ENCODE measurements at places on chromosomes 2 and 18.
A peak's percentile ranks its signal among the peaks of the same experiment; 100 is the strongest.

- peak; percentile 42 for DNase-seq
Measured at GRCh38 chr2:218290316-218291261, 1.7 kb downstream of the TMBIM1 start.

DNA sequence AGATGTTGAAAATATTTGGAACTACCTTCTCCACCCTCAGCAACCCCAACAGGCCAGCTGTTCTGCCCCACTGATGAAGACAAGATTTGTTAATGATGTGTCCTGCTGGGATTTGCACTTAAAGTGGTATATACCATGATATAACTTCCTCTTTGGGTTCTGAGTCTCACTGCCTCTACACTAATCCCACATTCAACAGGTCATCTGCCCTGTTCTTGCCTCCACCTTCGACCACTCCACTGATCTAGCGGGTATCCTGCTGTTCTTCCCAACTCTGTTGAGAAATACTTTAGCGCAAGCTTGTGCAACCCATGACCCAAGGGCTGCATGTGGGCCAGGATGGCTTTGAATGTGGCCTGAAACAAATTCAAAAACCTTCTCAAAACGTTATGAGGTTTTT lies 72.7 kb downstream of the LRP1B start:
- DNase-seq = no peak

GRCh38 chr2:128154225-128154624 lies 63.2 kb downstream of the UGGT1 start:
- DNase-seq = no peak

- DNase-seq = no peak
Measured at GRCh38 chr2:9158786-9159779, 47.5 kb upstream of the ASAP2 start.

DNA sequence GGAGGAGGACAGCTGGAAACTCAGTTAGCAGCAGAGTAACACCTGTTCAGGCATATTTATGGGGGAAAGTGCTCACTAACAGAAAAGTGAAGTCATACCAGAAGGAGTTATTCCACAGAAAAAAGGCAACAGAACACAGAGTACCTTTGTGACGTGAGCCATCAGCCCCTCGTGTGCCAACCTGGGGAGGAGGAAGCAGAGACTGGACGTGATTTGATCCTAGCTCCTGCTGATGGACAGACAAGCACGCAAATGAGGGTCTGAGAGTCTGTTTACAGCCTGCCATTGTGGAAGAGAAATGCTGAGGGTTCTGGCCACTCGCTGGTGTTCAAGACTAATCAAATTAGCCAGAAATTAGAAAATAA lies 120.7 kb downstream of the ZNF521 start:
- DNase-seq = no peak

- no peak for DNase-seq
Measured at GRCh38 chr18:41973983-41974382, 18.9 kb downstream of the PIK3C3 start.

DNA sequence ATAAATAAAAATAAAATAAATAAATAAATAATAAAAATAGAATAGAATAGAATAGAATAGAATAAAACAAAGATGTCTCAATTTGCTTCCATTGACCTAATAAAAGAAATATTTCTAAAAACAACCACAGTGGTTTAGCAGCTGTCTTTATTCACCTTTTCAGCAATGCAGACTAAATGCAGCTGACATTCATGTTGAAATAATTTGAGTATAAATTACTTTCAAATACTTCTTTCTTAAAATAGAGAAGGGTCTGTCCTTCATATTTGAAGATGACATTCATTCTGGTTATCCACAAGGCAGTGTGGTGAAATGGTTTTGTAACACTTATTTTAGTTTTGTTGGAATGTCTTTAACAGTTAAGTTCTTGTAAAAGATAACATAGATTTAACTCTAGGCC lies 469.4 kb downstream of the IRS1 start:
- DNase-seq = no peak

DNA sequence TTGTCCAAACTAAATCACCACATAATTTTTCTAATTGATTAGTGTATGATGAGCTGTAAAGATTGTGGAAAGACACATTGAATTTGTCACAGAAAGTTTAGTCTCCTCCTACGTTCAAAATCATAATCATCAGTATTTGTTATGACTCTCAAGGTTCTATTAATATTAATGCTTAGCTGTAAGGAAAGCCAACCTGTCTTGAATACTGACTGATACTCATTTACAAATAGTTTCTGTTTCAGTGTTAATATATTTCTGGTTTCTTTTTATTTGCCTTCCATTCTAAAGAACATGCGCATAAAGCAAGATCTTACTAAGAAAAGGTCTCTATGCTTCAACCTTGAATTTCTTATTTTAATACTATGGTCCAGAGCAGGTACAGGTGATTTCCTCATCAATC lies 55.1 kb downstream of the CPS1 start:
- no peak for DNase-seq

- DNase-seq = peak; percentile 28
Measured at GRCh38 chr2:86272111-86272510, 65.3 kb downstream of the REEP1 start.

DNA sequence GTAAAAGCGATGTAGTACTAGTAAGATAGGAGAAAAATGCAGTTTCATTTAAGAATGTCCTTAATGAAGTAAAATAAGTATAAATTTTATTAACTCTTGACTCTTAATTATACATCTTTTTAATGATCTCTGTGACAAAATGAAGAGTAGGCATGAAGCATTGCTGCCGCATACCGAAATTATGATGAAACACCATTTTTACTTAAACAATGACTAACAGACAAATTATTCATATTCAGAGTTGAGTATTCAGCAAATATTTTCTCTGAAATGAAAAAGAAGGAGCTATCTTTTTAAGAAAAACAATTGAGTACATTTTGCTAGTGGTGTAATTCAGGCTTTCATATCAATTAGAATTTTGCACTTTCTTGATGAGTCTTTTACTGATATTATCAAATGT lies 150.6 kb upstream of the DOCK10 start:
- no peak for DNase-seq

DNA sequence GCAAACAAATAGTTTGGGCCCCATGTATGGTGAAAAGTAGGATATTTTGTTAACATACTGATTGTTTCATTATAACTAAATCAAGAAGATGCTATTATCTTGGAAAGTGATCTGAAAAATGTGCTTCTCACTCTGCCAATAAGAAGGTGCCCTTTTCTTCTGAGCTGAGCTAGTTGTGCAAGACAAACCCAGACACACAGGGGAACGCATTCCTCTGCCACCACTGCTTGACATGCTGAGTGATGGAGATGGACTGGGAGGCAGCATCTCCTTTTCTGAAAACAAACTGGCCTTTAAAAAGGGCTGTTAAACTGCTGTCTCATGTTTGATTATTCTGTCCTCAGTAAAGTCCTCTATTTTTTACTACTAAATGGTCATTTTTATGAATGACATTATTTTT lies 1989.9 kb upstream of the CELF4 start:
- no peak for DNase-seq

DNA sequence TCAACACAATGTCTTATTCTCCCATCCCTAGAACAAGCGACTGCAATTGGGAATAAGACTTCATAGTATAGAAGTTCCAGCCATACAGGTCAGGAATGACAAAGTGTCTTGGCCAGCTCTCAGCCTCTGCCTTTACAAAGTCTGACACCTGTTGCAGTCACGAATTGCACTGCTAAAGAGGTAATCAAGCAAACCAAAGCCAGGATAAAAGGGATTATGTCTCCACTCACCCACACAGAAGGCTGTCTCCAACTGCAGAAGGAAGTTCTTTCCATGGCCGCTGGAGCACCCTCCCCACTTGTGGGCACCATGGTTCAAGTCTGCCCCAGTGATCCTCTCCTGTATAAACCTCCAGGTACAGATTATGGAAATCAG lies 114.8 kb upstream of the PKDCC start:
- no peak for DNase-seq

- DNase-seq = peak; percentile 0
Measured at GRCh38 chr18:36672437-36673344, 156.1 kb downstream of the TPGS2 start.

DNA sequence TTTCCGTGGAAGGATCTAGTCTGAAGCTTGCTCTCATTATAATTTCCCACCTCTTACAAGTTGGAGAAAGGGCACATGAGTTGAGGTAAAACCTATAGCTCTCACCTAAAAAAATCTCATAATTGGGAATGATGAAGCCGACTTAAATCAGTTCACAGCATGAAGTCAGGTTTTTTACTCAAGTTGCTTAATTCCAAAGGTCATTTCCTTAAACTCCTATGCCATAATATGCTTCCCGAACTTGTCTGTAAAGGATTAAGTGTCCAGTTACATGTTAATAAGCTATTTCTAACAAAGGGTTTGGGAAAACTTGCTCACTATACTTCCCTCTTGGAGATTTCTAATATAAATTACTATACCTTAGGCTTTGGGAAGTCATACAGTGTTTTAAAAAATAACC lies 481.2 kb downstream of the NUP35 start:
- DNase-seq = no peak

- DNase-seq = no peak
Measured at GRCh38 chr2:67848551-67849285, 214.1 kb downstream of the C1D start.

DNA sequence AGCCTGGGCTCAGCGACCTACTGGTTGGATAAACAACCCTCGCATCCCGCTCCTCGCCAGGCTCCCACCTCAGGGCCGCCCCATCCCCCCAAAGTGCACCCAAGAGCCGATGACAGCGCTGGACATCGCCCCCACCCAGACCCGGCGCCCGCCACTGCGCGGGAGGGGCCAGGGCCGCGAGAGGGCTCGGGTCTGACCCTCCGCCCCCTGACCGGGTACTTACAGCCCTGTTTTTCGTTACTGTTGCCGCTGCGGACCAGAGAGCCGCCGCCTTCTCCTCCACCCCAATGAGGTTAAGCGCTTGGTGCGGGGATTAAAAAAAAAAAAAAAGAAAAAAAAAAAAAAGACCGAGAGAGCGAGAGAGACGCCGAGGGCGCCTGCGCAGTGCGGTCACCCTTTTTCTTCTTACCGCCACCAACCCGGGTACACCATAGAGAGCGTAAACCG lies at the start of gene CLASP1:
CLASP1 (minus strand) TSS at position 314 of the 447 bp plus-strand sequence. CDS start 43,567 bp downstream, outside the sequence.
- DNase-seq = no peak

GRCh38 chr2:46996300-46996843 lies 80.8 kb upstream of the MCFD2 start:
- DNase-seq = no peak

- DNase-seq = peak; percentile 69
Measured at GRCh38 chr18:79790996-79791972, 6.5 kb upstream of the KCNG2 start.

DNA sequence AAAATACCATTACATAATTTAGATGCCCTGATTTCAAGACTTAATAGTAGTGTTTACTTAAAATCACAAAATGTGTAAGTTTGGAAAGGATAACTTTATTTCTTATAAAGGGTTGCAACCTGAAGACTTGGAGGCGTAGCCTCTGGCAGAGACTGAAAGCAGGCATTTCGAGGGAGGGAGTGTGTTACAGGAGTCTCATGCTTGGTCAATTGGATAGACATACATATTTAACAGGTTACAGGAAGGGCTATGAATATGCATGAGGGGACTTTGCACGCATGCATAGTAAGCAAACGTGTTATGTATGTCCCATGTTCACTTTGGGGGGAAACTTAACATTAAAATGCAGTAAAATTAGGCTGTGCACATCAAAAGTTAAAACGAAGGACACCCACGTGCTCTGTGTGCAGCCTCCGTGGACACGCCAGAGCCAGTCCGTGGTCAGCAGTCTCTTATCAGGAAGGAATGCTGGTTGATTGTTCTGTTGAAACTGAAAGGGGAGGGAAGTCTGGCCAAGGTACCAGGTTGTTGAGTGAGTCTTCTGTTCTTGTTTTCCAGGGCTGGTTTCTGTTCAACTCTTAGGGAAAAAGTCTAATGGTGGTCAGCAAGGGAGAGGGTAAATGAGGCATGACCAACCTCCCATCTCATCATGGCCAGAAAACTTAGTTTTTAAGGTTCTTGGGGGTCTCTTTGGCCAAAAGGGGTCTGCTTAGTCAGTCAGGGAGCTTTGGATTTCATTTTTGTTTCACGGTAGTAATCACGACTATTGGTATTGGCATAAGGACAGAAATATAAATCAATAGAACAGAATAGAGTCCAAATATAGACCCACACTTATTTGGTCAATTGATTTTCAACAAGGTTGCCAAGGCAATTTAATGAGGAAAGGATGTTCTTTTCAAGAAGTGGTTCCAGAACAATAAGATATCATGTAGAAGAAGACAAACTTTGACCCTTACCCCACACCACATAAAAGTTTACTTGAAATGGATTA lies 121.9 kb downstream of the MCFD2 start:
- DNase-seq = no peak

DNA sequence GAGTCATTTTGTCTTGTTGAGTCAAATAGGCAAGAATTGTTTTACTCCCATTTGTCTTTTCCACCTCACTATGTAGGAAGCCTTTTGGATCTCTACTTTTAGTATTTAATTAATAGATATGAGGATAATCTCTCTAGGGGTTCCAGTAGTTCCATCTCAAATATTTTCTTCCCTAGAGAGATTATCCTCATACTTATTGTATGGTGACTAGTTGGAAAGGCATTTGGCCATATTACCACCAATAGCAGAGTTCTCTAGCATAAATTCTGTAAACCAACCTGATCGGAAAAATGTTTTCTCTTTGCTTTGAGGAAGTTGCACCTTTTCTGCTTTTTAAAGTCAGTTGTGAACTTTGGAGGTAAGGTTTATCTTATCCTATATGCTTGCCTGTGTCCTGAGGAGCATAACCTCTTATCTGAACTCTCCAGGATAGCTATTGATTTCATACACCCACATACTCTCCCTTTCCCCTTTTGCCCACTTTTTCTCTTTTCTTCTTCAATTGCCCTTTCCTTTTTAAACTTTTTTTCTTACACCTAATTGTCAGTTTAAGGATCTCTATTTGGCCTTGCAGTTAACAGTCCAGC lies 100.8 kb downstream of the GALNT1 start:
- no peak for DNase-seq

GRCh38 chr2:2507417-2507997 lies 176.4 kb upstream of the MYT1L start:
- no peak for DNase-seq

GRCh38 chr2:159553727-159554126 lies 62.6 kb downstream of the BAZ2B start:
- no peak for DNase-seq

GRCh38 chr2:15872854-15873253 lies 67.5 kb upstream of the MYCN start:
- no peak for DNase-seq

- no peak for DNase-seq
Measured at GRCh38 chr2:176636401-176636800, 367.2 kb downstream of the MTX2 start.

- no peak for DNase-seq
Measured at GRCh38 chr2:83705146-83705545, 753.9 kb downstream of the SUCLG1 start.

DNA sequence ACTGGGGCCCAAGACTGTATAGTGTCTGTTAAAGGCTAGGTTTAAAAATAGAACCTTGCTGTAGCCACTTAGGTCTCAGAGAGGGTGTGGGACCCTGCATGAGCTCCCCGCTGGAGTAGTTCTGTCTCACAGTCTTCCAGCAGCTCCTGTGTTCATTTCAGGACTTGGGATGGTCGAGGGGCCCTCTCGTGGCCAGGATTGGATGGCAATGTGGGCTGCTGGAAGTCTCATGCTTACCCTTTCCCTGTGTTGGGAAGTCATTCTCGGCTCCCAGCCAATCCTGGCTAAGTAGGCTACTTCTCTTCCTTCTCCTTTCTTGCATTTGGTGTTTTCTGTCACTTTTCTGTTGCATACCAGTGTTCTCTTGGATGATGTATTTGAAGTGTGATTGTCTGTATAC lies 284.0 kb upstream of the GCFC2 start:
- no peak for DNase-seq

GRCh38 chr2:38454081-38454480 lies 77.0 kb upstream of the ATL2 start:
- no peak for DNase-seq

- DNase-seq = no peak
Measured at GRCh38 chr2:60298006-60298696, 255.3 kb downstream of the BCL11A start.

All from inflammatory macrophage treated with lipopolysaccharide for 1 hour (primary cell).